Hippocampal formation (tissue), 2 donors: ENCODE measurements at places on chromosomes 3 and 15.
A peak's percentile ranks its signal among the peaks of the same experiment; 100 is the strongest.

DNA sequence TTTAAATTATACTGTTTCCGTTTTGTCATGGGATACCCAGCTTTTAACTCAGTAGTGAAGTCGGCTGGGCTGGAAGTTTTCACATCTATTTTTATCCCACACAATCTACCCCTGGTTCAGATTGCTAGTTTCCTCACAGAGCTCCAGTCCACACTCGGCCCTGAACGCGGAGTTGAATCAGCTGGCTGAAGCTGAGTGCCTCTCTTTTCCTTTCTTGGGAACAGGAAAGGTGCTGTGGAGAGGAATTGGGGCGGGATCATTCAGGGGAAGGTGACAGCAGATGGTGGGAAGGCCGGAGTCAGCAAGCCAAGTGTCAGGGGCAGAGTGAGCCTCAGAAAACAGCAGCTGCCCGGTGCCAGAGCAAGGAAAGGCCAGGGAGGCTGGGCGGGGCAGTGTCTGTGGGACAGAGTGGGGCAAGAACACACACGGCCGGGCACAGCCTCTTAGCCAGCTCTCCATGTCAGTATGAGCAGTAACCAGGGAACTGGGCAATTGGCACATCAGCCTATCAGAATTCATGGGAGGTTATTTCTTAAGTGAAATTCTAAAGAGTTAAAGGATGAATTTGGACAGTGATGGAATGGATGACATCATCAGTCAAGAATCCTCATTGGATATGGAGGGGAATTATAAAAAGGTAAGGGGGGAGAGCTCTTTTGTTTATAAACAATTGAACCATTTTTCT is 135.7 kb upstream of the IL12A start:
- peak; percentile 68 for DNase-seq

- DNase-seq, result no peak
These were observed 39.7 kb downstream of the PTH1R start for GRCh38 chr3:46917257-46917656.

- DNase-seq, result no peak
These were observed 52.9 kb upstream of the TSPAN3 start for GRCh38 chr15:77123854-77124253.

- no peak for DNase-seq
These were observed 185.2 kb downstream of the MEIS2 start for GRCh38 chr15:36914960-36915808.

GRCh38 chr3:69091389-69092029 is 6.8 kb downstream of the ARL6IP5 start:
- DNase-seq, result no peak

GRCh38 chr3:127535106-127535785 is 55.3 kb downstream of the TPRA1 start:
- no peak for DNase-seq

DNA sequence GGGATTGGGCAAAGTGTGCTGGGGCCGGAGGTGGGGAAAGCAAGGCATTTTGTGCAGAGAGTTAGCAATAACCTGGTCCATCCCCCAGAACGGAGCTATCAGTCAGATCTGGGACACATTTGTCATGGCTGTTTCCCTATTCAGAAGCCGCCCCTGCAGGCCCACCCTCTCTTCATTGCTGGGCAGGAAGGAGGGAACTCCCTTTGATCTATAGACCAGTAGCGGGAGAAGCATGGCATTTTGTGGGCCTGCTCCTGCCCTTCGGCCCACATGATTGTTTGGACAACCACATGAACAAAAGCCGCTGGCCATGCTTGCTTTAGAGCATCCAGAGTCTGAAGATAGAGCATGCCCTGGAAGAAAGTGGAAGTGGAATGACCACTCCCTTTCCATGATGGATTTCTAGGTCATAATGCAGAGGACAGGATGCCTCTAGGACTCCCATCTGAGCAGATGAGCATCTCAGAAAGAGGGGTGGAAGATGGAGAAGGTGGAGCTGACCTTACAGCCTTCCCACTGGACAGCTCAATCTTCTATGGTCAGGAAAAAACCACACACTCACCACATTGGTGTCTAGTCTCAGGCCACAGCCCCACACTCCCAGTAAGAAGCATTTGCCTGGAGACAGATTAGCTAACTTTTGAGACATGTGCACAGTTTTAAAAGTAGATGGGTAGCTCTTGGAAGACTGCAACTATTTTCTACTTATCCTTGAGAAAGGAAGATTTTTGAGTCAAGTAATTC is 11.9 kb upstream of the LRTM1 start:
- no peak for DNase-seq

DNA sequence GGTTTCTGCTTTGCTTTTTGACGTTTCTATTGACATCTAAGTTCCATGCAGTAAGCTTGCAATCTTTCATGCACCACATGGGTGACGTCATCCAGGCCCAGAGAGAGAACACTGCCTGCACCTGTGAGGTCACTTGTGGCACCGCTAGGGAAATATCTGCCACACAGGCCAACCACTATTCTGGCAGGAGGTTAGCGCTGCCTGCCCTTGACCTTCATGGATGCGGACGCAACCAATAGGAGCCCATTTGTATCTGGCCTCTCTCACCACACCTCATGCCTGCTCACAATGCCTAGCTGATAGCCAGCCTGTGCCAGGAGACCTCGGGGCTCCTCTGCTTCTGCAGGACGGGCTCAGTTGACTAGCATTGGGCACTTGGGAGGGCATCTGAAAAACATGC is 55.8 kb upstream of the PRR23E start:
- DNase-seq, result no peak

DNA sequence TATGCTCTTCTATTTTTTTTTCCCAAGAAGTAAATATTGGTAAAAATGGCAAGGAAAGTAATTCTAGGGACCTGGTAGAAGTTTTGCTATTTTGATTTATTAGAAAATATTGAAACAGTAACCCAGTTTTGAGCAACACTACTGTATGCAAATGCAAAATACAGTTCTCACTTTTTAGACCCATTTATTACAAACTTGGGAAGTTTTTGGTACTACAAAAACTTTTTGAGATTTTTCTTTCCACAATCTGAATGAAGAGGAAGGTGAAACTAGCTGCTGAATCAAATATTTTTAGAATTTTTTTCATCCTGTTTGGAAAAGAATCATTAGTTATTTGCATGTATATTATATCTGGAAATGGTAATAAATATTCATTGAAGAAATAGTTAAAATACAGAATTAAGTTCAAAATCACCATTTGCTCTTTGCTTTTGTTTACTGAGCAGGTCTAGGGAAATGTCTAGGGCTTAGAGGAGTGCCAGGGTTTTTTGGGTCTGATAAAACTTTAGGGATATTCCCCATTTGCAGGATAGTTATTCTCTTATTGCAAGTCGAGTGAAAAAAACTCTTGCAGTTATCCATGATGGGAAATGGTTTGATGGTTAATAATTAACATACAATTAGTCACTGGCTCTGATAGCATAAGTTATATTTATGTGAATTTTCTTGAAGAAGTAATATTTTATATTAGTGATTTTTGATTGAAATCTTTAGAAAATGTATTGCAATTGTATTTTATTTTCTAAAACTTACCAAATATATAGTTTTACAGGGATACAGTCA is 47.0 kb downstream of the TCF12 start:
- DNase-seq, result no peak

DNA sequence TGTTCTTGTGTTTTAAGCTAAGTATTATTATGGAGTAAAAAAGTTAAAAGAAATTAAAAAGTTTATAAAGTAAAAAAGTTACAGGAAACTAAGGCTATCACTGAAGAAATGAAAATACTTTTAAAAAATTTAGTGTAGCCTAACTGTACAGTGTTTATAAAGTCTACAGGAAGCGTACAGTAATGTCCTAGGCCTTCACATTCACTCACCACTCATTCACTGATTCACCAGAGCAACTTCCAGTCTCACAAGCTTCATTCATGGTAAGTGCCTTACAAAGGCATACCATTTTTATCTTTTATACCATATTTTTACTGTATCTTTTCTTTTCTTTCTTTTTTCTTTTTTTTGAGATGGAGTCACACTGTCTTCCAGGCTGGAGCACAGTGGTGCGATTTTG is 40.7 kb upstream of the SCN5A start:
- no peak for DNase-seq

DNA sequence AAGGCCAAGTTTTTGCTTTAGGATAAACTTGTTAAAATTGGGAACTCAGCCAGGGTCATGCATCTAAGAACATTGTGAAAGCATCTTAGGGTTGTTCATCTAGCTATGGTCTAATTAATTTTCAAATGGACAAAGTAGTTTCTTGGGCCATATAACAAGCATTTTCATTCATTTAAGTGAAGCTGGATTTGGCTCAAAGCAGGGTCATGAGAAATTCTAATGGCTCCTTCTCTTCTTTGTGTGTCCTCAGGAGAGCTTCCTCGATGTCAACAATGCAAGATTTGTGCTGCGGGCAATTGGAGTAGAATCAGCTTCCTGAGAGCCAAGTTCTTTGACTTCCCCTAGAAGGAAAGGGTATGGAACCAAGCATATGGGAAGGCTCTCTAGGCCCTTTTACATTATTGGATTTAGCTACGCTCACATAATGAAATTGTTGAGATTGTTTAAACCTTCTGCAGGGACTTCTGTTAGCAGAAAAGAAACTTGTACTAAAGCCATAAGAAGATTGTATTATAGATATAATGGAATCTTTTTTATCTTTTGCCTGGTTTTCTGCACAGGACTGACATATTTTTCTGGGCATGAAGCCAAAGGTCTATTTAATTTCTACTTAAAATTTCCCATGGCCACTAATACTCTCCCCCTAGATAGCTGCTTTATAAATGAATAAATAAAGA is 1.8 kb upstream of the SAMMSON start:
- DNase-seq, result no peak

DNA sequence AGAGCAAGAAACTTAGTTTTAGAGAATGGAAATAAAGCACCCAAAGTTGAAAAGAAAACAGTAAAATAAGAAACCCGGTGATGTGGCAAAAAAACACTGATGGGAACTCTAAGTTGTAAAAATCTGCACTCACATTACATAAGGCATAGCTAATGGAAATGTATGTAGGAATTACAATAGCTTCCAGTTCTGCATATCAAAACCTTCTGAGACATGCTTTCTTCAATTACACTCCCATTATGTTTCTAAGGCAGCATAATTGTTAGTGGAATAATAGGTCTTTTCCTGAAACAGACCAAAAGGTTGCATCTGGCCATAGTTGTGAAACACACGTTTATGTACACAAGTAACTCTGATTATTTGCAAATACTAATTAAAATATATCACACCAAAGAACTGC is 41.4 kb downstream of the SLC30A4 start:
- DNase-seq, result no peak

GRCh38 chr3:9909221-9910013 is 6.8 kb downstream of the IL17RE start:
- no peak for DNase-seq

GRCh38 chr3:30081904-30082303 is 524.5 kb upstream of the TGFBR2 start:
- DNase-seq, result no peak

DNA sequence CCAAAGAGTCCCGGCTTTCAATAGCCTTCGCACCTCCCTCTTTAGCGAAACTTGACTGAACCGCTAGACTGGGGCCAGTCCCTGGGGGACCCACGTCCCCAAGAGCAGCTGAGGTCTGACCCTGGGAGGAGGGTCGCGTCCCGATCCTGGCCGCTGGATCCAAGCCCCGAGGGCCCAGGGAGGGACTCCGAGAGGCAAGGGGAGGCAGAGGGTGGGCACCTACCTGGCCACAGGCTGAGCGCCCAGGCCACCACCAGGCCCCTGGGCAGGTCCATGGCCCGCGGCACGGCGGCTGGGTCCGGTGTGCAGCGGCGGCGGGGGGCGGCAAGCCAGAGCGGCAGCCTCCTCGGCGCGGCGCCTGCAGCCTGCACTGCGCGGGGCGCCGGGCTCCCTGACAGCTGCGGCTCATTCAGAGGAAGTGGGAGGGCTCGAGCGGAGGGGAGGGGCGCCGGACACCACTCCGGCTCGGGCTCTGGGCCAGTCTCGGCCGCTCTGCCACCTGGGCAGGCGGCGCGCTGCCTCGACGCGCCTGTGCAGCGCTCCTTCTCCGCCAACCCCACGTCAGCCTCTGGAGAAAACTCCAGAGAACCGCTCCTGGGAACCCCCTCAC is at the start of gene ITGA11:
TSS of gene ITGA11 (minus strand) at position 372 of the 610 bp plus-strand sequence. CDS start at position 275, 97 bp downstream.
- no peak for DNase-seq

DNA sequence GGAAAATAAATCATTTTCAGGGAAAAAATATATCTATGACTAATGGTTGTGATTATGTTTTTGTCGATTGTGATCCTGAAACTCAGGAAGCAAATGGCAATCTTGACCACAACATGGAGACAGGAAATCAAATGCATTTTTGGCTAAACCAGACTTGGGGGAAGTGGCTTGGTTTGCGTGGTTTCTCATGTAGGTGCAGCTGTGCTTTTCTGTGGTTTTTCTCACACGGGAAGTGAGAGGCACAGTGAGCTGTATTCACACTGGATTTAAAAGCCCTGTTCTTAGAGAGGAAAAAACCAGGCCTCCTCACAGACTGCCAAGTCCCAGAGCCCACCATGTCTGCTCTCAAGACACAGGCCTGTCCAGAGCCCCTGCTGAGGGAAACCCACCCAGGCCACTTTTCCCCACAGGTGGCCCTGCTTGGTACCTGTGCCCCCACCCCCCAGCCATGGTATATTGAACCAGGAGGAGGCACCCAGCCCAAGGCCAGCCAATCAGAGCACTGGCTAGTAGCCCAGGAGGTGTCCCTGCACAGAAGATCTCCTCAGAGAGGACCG is 46.1 kb downstream of the BTD start:
- no peak for DNase-seq

DNA sequence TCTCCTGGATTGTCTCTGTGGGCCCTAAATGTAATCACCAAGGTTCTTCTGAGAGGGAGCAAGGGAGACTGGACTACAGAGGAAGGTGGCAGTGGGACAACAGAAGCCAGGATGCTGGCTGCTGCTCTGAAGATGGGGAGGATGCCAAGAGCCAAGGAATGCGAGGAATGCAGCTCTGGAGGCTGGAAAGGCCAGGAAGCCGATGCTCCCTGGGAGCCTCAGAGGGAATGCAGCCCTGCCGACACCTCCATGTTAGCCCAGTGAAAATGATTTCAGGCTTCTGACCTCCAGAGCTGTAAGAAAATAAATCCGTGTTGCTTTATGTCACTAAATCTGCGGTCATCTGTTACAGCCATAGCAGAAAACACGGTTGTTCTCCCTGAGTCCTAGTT is 44.1 kb downstream of the UMPS start:
- DNase-seq, result no peak

DNA sequence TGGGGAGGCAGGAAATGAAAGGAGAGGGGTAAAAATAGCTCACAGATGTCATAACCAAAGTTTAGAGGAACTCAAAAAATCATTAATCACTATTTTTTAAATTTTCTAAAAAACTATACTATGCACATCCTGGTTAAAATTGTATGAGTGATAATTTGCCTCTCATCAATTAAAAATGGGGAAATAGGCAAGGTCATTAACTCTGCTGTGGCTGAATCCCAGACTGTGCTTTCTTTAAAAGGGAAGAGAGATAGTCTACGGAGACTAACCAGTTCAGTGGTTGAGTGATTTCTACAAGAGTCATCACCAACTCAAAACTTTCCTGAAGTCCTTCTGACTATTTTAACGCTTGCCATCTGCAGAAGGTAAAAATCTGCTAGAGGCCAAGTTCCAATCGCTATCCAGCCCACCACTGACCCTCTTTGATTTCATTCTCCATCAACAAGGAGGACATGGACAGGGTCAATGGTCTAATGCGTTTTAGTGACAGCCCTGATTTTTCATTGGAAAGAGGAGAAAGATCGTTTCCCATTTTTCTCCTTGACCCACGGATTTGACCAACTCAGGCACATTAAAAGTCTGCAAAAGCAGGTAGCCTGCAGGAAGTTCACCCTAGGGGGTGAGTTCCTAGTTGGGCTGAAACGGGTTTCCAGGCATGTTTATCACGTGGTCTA is 850 bp downstream of the SUCLG2 start:
- DNase-seq, result no peak
